GM12878 (cell line): ENCODE measurements at places on chromosomes 13 and 19.

- no peak for DNase-seq
Observed at GRCh38 chr13:59047546-59047945, 1116.2 kb downstream of the DIAPH3 start.

GRCh38 chr13:52921194-52921593, 72.8 kb upstream of the PCDH8 start:
- peak; percentile 72 for DNase-seq

DNA sequence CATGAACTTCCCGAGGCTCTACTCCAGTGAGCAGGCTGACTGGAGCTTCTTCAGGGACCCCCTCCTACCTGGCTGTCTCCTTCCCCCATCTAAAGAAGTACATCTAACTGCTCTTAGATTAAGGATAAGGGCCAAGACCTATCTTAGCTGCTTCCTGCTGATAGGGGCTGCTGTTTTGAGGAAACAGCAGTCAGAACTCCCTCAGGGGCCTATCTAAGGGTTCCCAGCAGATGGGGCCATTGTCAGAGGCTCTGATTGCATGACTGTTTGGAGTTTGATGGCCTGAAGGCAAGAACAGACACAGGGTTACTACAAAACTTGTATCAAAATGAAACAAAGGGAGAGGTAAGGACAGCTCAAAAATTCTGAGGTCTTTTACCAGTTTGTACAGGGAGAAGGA, 2636.9 kb upstream of the PCDH20 start:
- no peak for DNase-seq

- no peak for DNase-seq
Observed at GRCh38 chr19:46021531-46022041, 1.3 kb downstream of the PGLYRP1 start.

DNA sequence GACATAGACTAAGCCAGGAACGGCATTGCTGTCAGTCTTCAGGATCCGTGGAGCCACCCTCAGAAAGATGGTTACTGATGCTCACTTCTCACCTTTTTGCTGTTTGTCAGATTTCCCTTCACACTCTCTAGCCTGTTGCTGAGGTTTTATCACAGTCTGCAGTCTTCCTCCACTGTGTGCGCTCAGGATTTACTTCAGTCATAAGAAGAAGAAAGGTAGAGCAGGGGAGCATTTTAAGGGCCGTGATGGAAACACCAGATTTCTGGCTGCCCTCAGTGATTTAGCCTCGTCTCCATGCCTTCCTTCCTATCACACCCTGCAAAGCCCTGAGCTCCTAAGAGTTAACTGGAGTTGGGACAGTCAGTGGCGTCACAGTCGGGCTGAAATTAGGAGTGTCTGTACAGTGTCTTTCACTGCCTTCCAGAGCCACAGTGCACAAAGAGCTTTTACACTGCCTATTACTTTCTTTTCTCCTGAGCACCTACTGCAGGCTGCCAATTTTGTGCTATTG, 60.0 kb upstream of the GPR183 start:
- no peak for DNase-seq
